Activated T-helper 17 cell treated with anti-CD3 and anti-CD28 coated beads, Interleukin-2, amount 50 U/mL, for 72 hours (primary cell): ENCODE measurements at places on chromosomes 16 and 17. TPM values are rescaled to one million over a fixed set of nuclear protein-coding genes. Genes with fewer than 3 reads are reported as not detected.

DNA sequence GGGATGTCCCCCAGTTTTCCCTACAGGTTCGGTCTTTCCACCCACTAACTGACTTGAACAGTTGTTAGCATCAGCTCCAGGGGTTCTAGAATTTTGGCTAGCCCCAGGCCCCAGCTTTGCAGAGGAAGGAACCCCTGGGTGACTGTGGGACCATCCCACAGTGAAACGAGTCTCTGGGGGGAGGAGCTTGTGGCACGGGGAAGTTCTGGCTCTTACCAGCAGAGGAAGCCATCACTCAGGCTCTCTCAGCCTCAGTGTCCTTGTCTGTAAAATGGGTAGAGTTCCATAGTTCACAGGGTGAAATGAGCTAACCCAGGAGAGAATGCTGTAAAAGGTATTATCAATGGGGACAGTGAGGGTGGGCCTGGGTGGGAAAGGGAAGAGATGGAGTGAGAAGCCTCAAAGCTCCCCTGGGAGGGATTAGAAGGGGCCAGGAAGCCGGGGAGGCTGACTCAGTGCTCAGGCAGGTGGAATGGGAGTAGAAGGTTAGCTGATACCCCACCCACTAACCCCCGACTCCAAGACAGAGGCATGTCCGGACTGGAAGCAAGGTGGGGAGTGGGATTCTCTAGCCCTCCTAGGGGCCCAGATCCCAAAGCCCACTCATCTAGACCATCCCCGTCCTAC, 30.9 kb upstream of the CDC42EP4 start:
- ATAC-seq = no peak

- ATAC-seq = no peak
Observed at GRCh38 chr17:16463358-16464302, 28.4 kb downstream of the LRRC75A start.

GRCh38 chr17:39679521-39680192, 8.2 kb downstream of the PGAP3 start:
- peak; percentile 76 for ATAC-seq

- no peak for ATAC-seq
Observed at GRCh38 chr17:13107676-13108235, 89.9 kb upstream of the ELAC2 start.

MBTPS1 gene
- 54.4 TPM for total RNA-seq

PMFBP1 gene
- 2.1 TPM for total RNA-seq

- ATAC-seq = no peak
Observed at GRCh38 chr16:70588565-70588964, 57.8 kb upstream of the IL34 start.

PMP22 gene
- not detected for total RNA-seq

DNA sequence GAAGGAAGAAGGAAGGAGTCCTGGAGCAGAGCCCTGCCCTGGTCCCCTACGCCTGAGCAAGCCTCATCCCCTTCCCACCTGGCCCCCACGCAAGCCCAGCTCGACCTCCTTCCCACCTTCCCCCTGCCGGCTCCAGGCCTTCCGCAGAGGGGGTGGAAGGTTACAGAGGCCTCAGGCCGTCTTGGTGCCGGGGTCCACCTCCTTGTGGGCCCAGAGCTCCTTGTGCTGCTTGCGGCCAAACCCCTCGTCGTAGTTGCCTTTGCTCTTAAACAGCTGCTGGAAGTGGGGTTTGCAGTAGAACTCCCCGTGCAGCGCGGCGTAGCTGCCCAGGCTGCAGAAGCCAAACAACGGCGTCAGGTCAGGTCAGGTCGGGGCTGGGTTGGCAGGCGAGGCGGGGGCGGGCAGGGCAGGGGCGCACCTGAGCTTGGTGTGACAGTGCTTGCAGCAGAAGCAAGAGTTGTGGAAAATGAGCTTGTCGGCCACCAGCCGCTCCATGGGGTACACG, 1.5 kb downstream of the LIMD2 start:
- no peak for ATAC-seq

DNA sequence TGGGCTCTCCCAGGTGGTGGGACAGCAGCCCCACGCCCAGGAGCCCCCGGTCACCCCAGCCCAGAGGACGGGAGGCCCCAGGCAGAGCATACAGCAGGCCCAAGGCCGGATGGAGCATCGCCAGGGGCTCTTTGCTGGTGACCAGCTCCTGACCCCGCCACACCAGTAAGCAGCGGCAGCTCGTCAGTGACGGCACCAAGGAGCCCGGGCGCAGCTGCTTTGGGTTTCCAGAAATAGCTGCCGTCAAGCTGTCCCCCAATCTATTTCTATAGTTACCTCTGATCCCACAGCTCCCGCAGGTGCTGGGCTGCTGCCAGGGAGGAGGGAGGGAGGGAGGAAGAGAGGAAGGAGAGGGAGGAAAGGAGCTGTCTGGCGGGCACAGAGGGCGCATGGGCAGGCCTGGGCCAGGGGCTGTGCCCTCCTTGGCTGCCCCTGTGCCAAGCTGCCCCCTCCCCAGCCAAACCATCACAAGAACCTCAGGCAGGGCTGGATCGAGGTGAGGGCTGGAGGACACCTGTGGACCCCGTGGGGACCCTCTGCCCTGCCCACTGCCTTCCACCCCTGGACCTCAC, 10.8 kb upstream of the RASD1 start:
- ATAC-seq = no peak

DNA sequence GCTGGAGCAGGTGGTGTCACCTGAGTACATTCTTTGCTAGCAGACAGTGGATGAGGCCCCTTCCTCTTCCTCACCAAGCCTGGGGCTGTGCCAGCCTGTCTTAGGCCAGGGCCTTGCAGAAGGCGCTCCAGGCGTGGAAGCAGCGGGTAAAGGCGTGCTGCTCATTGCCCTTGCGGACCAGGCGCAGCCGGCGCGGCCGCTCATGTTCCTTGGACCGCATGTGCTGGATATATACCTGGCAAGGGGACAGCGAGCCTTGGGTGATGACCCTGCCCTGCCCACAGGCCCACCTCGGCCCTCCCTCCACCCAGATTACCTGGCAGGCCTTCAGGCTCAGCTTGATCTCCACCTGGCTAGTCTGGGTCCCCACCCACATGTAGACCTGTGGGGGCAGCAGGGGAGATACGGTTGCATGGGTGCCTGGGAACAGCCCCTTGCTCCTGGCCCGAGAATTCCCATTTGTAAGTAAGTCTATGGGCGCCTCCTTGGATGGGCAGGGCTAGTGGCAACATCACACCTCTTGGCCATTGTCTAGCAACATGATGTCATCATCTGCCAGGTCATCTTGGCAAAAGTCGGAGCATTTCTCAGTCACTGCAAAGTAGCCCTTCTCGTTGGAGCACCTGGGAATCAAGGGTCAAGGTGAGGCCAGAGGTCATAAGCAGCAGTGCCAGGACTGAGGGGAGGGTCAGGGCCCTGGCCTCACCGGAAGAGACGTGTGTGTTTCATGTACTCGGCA, 13.3 kb downstream of the FLII start:
- ATAC-seq = no peak

- no peak for ATAC-seq
Observed at GRCh38 chr16:88465387-88465983, 12.4 kb downstream of the ZFPM1 start.

GRCh38 chr16:9327253-9327652, 235.8 kb downstream of the HAPSTR1 start:
- no peak for ATAC-seq

AATK gene
- total RNA-seq = 1.2 TPM

ZG16 gene
- not detected for total RNA-seq

- no peak for ATAC-seq
Observed at GRCh38 chr17:65402513-65403496, 158.6 kb downstream of the AXIN2 start.

- no peak for ATAC-seq
Observed at GRCh38 chr17:17348872-17349723, 45.9 kb downstream of the NT5M start.

SRCIN1 gene
- total RNA-seq = not detected
